ENCODE measurements at places on chromosomes 3 and 15.

GRCh38 chr3:188780193-188781147, 391.3 kb upstream of the TPRG1 start:
- DNase-seq: no peak

DNA sequence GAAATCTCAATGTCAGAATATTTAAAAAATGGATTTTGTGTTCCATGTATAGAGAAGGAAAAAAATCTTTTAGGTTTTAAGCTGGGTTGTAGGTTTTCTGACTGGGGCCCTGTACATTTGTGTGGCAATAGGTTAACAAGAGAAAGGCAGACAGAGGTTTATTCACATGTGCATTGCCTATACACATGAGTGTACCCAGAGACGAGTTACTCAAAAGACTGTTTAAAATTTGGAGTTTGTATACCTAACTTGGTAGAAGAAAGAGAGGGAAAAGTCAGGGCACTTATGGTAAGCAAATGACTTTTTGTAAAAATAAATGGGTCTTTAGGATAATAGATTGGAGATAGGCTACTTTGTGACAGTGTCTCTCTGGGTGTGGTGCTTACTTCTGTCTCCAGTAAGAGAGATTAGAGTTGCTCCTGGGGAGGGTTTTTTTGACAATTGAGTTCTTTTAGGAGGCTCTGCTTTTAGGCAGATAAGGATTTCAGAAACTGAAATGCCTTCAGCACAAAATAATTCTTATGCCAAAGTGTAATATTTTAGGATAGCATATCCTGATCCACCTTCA, 225.2 kb downstream of the TCF12 start:
- DNase-seq: no peak

GRCh38 chr3:65808824-65809223, 229.9 kb downstream of the MAGI1 start:
- no peak for DNase-seq

- no peak for DNase-seq
Observed at GRCh38 chr15:90295270-90295648, 29.8 kb downstream of the NGRN start.

- no peak for DNase-seq
Observed at GRCh38 chr3:18372786-18373405, 52.2 kb downstream of the SATB1 start.

- DNase-seq: no peak
Observed at GRCh38 chr15:75594276-75594675, 15.2 kb upstream of the PTPN9 start.

DNA sequence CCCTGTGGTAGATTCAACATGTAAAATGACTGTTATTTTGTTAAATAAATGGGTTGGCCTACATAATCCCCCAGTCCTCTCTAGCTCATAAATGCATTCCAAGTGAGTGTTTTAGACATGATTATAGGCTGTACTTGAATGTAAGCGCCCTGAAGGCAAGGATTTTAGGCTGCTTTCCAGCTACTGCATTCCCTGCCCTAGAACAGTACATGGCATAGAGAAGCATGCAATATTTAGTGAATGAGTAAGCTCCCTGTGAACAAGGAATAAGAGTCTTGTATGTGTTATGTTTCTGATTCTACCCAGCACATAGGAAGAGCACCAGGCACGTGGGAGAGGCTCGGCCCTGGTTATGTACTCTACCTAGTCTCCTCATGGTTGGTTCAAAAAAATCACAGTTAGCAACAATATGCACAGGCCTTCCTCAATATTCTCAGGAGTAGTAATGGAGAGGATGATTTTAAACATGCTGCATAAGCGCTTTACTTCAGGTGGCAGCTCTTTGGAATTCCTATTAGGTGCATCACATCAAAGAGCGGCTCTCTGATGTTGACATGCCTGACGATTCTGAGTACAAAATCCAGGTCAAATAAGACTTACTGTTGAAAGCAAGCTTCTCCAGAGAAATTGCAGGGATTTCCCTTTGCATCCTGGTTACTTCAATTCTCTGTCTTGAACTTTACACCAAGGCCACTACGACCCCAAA, 456.6 kb downstream of the MAGI1 start:
- no peak for DNase-seq
